ENCODE measurements at places on chromosomes 12 and 14.

- DNase-seq = peak; percentile 51
Measured at GRCh38 chr12:120231316-120232011, 30.6 kb upstream of the RPLP0 start.

- peak; percentile 79 for DNase-seq
Measured at GRCh38 chr12:123085730-123086487, 65.0 kb downstream of the PITPNM2 start.

DNA sequence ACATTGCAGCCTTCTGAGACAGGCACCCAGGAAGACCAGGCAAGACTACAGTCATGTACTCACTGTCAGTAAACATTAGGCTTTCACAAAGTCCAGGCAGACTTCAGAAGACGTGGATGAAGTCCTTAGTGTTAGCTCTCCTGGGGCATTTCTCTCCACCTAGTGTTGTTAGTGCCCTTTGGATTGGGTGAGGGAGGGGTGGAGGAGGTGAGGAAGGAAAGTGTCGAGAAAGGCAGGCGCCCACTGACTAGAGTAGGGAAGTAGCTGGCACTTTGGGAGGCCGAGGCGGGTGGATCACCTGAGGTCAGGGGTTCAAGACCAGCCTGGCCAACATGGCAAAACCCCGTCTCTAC is 20.2 kb downstream of the TMEM229B start:
- DNase-seq = no peak

DNA sequence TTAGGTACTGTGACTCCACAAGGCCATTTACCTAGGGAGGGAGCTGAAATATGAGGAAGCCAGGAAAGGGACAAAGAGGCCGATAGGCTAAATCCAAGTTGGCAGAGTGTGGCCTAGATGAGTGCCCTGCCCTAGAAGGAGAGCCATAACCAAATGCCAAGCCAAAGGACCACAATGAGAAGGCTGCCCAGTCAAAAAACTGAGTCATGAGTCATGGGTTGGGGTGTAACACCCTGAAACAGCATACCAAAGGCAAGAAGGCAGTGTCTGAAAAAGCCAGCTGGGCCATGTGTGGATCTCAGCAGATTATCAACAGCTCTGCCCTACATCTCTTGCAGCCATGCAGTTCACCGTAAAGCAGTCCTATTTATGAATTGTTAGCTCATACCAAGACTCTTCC is 171.7 kb downstream of the PHLDA1 start:
- no peak for DNase-seq

- no peak for DNase-seq
Measured at GRCh38 chr12:112615196-112615595, 176.4 kb upstream of the RPH3A start.

- no peak for DNase-seq
Measured at GRCh38 chr12:27101290-27101689, 18.9 kb upstream of the C12orf71 start.

DNA sequence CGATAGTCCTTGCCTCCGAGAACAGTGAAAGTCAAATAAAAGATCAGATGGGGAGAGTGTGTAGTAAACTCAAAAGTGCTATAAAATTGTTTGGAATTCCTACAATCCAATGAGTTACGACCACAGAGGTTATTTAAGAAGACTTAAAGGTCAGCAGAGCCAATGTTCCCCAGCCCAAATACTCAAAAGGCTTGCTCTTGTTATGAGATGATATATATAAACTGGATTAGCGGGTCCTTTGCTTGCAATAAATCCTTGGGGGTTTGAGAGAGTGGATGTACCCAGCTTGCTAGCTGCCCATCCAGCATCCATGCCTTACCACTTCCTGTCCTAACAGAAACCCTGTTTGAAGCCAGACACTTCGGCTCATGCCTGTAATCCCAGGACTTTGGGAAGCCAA is 29.0 kb upstream of the MED13L start:
- DNase-seq = no peak

DNA sequence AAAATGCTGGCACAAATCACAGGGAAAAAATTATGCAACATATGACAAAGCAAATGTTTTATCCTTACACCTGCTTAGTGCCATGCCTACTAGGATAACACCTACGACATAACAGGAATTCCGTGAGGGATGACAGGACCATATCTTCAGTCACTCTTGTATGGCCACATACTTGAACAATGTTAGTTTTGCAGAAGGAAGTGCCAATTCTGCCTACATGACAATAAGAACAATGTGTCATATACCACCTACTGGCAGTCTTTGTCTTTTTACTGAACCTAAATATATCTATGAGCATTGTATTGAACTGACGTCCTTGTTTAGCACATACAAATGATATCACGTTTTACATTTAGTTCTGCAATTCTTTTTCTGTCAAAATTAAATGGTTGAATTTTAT is 234.0 kb downstream of the ADAMTS20 start:
- no peak for DNase-seq

GRCh38 chr14:85010186-85010585 is 519.8 kb upstream of the FLRT2 start:
- DNase-seq = no peak

- peak; percentile 21 for DNase-seq
Measured at GRCh38 chr12:127773520-127773919, 493.4 kb upstream of the TMEM132C start.

GRCh38 chr14:75165586-75166391 is 10.6 kb downstream of the TMED10 start:
- no peak for DNase-seq

- no peak for DNase-seq
Measured at GRCh38 chr14:37869633-37870032, 274.2 kb downstream of the TTC6 start.

- no peak for DNase-seq
Measured at GRCh38 chr14:72736786-72737559, 156.9 kb downstream of the DPF3 start.

- no peak for DNase-seq
Measured at GRCh38 chr14:36805131-36805559, 143.5 kb downstream of the PAX9 start.

DNA sequence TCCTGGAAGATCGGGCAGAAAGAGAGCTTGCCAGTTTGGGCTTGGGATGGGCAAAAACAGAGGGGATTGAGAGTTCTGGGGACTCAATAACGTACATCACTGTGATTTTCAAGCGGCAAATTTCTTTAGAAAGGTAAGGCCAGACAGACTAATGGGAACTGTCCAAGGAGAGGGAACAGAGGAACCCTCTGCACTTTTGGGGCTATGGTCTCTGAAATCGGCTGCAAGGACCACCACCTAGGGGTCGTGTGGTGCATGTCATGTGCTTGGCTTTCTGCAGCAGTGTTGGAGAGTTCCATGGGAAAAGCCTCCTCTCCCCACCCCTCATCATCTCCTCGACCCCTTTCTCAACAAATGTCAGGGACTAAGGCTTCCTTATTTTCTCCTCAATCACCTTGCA is 79.6 kb downstream of the PPM1A start:
- no peak for DNase-seq

DNA sequence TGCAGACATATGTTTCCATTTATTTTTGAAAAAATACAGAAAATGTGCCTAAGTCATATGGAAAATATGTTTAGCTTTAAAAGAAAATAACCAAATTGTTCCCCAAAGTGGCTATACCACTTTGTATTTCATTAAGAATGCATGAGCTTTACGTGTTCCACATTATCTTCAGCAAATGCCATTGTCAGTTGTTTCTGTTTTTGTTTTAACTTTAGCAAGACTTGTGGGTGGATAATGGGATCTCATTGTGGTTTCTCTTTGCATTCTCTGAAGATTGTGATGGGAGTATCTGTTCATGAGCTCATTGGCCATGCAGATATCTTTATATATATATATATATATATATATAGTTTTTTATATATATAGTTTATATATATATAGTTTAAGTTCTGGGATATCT is 181.5 kb downstream of the CCER1 start:
- no peak for DNase-seq

GRCh38 chr14:53190938-53191337 is 37.8 kb upstream of the DDHD1 start:
- no peak for DNase-seq

DNA sequence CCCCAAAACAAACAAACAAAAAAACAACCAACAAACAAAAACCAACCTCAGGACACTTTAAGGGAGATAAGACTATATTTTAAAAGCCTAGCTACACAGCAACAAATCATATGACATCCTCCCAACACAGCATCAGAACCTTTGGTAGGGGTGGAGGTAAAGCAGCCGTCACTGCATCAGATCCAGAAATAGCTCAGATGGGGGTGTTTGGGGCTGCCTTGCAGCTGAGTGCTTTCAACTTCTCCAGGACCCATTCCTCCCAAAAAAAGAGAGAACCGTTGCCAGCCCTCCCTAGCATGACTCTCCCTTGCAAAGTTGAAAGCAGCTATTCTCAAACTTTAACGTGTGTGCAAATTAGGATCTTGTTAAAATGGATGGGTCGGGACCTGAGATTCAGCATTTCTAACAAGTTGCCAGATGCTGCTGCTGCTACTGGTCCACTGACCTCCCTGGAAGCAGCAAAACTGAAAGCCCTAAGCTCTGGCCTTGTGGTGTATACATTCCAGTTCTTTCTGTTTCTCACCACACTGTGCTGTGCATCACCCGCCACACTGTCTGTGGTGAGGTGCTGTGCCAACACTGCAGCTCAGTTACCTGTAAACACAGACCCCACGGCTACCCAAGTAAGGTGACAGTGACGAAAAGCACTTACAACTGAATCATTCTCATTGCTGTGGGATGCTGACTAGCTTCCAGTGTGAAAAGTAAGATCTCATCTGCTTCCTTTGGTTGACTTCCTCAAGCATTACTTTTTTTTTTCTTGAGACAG is 54.0 kb downstream of the SLC38A1 start:
- no peak for DNase-seq

DNA sequence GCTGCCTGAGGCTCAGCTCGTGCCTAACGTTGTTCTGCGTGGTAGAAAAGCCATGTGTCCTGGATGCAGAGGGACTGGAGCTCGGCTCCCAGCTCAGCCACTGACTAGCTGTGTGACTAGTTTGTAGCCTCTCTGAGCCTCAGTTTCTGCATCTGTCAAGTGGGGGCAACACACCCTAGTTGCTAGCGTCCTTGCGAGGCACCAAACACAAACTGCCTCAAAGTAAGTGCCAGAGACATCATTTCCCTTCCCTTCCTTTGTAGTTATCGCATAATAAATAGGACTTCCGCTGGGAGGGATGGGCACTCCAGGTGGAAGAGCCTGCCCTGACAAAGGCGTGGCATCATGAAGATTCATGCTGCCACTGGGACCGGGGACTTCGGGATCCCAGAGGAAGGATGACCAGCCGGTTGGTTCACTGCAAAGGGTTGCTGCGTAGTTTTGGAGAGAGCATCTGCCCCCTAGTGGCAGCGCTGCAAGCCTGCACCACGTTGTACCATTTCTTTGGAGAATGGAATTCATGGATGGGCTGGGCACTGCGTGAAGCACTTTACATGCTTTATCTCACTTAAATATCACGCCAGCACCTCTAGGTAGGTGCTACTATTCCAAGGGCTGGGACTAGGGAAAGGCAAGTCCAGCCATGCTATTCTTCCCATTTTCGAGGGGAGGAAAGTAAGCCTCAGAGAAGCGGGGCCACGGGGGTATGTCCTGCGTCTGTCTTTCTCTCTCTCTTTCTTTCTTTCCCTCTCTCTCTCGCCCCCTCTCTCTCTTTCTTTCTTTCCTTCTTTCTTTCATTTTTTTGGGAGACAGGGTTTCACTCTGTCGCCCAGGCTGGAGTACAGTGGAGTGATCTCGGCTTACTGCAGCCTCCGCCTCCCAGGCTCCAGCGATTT is 4.6 kb downstream of the CCDC197 start:
- peak; percentile 54 for DNase-seq

DNA sequence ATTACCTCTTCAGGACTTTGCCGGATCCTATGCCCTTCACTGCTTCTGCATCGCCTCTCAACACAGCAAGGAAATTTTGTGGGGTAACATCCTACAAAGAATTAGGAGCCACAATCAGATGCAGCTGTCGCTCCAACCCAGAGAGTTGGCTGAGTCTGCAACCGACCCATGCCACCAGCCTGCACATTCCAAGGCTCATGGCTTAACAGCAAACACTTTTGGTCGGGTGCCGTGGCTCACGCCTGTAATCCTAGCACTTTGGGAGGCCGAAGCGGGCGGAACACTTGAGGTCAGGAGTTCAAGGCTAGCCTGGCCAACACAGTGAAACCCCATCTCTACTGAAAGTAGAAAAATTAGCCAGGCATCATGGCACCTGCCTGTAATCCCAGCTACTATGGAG is 32.3 kb downstream of the LGMN start:
- DNase-seq = no peak

DNA sequence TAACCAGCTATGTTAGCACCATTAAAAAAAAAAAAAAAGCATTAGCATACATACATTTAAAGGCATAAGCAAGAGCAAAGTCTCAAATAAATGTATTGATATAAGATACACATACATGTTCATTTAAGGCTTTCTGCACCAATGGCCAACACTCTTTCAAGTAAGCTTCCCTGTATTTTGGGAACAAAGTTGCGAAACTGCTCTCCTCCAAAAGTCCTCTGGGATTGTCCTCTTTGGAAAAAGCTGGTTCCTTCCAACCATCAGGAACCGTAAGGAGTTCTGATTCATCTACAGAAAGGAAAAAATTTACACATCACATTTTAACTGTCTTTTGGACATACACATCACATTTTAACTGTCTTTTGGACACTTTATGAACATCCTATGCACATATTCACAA is 3.2 kb downstream of the KRR1 start:
- DNase-seq = no peak

DNA sequence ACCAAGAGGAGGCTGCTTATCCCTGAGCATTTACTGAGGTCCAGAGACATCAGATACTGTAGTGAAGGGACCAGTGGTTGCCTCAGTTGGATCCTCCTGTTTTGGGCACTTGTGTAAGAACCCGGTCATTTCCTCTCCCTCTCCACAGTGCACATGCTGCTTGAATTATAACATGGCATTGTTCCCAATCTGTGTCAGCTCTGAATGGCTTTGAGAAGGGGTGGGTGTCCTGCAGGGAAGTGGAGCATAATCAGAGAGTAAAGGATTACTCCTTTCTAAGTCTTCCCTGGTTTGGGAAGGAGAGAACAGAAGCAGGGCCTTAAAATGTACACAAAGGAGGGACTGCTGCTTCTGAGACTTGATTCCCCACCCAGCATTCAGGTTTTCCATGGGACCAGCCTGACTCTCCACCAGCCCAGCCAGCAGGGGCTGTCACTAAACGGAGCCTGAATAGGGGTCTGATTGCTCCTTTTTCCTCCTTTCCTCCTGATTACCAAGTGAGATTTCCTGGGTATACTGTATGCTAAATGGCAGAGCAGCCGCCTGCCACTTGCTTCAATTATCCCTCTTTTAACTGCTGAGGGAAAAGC is 78.4 kb downstream of the NRXN3 start:
- DNase-seq = no peak

DNA sequence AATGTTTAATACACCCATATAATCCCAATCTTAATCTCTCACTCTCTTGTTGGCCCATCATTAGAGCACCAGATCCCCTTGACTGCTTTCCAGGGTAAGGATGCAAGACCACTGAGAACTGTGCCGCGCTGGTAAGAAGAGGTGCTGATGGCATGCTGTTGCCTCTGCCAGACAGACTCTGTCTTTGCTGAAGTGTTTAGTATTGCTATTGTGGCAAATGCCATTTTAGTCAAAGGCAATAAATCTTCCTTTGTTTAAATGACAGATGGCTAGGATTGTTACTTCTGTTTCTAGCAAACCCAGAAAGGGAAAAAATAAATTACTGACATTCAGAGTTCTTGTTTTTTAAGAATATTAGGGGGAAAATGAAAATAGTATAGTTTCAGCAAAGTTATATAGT is 152.3 kb downstream of the MON2 start:
- DNase-seq = peak; percentile 41
